ENCODE measurements at places on chromosomes 11 and 22.

DNA sequence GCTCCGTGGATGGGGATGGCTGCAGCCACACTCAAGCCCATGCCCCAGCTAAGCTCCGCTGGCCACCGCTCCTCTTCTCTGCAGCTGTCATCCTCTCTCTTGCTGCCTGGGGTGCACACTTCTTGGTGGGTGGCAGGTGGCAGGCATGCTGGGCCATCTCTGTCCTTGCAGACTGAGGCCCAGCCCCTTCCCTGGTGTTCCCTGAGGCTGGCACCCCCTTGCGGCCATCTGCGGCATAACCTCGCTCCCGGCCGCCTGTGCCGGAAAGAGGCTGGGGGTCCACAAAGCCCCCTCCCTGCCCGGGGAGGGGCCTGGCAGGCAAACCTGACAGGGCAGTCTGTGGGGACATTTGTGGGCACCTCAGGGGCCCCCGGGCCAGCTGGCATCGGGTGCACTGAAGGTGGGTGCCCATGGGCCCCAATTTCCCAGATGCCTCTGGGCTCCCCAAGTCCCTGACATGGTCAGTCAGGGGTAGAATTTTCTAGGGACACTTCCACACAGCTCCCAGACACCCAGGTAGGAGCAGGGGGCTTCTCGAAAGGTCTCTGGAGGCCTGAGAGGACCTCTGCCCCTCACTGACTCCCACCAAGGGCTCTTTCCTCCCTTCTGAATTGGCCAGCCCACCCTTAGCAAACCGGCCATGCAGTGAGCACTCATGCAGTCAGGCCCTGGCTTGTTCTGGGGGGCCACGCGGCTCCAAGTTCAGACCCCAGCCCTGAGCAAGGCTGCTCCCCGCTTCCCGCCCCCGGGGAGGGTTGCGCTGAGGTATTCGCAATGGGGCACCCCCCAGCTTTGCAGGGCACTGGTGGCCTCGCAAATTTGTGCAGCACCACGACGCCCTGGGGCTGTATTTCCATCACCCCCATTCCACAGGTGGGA is 23.5 kb upstream of the TH start:
- no peaks in the 10 kb centered on the region for H3K36me3 ChIP-seq
- no peak overlapping the region for H3K4me3 ChIP-seq
- no peak overlapping the region for H3K27ac ChIP-seq
- peaks cover 10% of the 10 kb centered on the region for H3K27me3 ChIP-seq

DNA sequence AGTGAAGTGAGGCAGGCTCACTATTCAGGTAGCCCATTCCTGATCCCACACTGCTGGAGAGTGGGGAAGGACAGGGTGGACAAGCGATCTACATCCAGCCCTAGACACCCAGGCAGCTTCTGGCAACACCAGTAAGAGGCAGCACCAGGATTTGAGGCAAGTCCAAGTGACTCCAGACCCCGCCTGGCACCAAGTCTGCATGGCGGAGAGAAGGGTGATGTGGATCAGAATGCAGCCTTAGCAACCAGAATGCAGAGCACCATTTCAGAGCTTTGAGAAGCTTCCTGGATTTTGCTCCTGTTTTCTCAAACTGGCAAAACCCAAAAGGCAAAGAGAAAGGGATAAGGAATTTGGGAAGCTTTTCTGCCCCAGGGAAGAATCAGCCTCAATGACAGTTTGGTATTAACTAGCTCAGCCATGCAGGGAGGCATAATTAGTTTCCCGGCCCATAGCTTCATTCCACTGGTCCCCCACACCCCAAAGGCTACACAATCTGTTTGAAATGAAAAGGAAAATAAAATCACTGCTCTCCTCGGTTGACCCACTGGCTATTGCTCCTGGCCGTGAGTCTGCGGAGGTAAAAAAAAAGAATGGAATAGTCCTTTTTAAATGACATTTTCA is 17.3 kb downstream of the GALNT18 start:
- no peak overlapping the region for H3K27ac ChIP-seq
- no peak overlapping the region for H3K4me3 ChIP-seq
- no peak for DNase-seq
- no peaks in the 10 kb centered on the region for H3K4me1 ChIP-seq

DNA sequence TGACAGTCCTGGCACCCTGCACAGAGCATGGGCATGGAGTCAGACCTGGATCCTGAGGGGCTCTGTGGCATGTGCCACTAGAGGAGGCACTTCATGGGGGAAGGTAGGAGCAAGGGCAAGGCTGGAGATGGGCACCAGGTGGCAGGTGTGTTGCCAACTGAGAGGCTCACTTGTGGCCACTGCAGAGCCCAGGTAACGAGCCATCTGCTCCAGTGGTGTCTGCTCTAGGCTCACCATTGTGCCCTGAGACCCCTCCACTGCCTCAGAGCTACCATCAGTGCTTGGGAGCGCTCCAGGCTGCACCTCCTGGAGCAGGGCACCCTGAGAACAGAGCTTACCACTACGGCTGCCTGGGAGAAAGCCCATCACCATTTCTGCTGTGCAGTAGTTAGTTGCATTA is 1.3 kb upstream of the ZDHHC8 start:
- H3K4me1 ChIP-seq: peaks cover 11% of the 10 kb centered on the region
- peaks cover 13% of the 10 kb centered on the region for H3K27me3 ChIP-seq
- peak overlapping the region; percentile 73 for H3K4me3 ChIP-seq
- peaks cover 22% of the 10 kb centered on the region for H3K36me3 ChIP-seq

GRCh38 chr22:28930357-28931007 is 47.1 kb downstream of the ZNRF3 start:
- peak overlapping the region; percentile 54 for H3K4me3 ChIP-seq
- peak overlapping the region; percentile 92 for H3K27ac ChIP-seq
- DNase-seq: no peak
- H3K27me3 ChIP-seq: no peaks in the 10 kb centered on the region
- H3K36me3 ChIP-seq: no peaks in the 10 kb centered on the region

- H3K4me3 ChIP-seq: no peak overlapping the region
- H3K27me3 ChIP-seq: no peaks in the 10 kb centered on the region
- H3K27ac ChIP-seq: no peak overlapping the region
- DNase-seq: no peak
Measured at GRCh38 chr22:47160781-47161520, 398.5 kb downstream of the TBC1D22A start.

DNA sequence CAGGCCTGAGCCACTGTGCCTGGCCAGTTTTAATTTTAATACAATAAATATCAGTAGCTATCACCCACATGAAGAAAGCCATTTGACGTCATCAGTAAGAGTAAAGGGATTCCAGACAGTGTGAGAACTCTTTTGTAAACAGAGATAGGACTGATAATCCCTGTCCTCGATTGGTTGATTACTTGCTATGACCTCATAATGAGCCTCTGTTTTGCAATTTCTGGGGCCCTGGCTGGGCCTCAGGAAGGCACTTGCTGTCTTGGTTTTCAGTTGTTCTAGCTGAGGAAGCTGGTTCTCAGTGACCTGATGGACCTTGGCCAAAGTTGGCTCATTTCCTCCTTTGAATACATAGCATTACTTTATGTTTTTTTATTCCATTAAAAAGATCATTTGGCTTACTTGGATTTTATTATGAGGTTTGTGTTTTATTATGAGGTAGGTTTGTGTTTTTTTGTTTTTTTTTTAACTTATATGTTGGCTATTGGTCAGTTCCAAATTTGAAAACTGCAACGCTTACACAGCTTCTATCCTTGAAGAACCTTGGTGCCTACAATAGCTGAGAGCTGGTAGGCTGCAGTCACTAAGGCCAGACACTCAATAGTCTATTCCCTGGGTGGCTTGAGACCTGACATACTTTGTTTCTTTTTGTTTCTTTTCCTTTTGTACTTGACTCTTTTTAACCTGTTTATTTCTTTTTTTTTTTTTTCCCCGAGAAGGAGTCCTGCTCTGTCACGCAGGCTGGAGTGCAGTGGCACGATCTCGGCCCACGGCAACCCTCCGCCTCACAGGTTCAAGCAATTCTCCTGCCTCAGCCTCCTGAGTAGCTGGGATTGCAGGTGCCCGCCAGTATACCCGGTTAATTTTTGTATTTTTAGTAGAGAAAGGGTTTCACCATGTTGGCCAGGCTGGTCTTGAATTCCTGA is 20.0 kb downstream of the MARK2 start:
- H3K4me1 ChIP-seq: peaks cover 30% of the 10 kb centered on the region
- H3K27me3 ChIP-seq: no peaks in the 10 kb centered on the region
- H3K36me3 ChIP-seq: peaks cover 43% of the 10 kb centered on the region
- DNase-seq: no peak
- H3K27ac ChIP-seq: peak overlapping the region; percentile 19

Measured in nephron progenitor cell (in vitro differentiated cells).